Ureter (tissue), 1 donor: ENCODE measurements at places on chromosomes 13 and 19. TPM values are rescaled to one million over a fixed set of nuclear protein-coding genes. Genes with fewer than 3 reads are reported as not detected.

Gene ERICH4
- not detected for total RNA-seq

DNA sequence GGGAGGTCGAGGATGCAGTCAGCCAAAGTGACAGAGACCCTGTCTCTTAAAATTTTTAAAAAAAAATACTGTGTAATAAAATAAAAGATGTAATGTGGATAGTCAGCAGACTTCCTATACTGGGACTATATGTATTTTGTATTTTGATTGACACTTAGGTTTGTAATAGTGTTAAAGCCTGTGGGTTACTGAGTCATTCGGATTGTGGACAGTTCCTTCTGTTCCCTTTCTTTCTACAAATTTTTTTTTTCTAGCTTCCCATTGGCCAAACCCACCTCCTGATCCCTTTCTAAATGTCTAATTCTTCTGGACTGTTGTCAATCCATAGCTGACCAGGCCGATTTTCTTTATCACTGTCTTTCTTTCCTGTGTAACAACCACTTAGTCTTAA is 108.0 kb downstream of the DNAJC3 start:
- DNase-seq = no peak

Gene P2RY11
- 25.6 TPM for total RNA-seq

- no peak for DNase-seq
These were observed 31.3 kb upstream of the HOMER3 start for GRCh38 chr19:18972301-18972811.

DNA sequence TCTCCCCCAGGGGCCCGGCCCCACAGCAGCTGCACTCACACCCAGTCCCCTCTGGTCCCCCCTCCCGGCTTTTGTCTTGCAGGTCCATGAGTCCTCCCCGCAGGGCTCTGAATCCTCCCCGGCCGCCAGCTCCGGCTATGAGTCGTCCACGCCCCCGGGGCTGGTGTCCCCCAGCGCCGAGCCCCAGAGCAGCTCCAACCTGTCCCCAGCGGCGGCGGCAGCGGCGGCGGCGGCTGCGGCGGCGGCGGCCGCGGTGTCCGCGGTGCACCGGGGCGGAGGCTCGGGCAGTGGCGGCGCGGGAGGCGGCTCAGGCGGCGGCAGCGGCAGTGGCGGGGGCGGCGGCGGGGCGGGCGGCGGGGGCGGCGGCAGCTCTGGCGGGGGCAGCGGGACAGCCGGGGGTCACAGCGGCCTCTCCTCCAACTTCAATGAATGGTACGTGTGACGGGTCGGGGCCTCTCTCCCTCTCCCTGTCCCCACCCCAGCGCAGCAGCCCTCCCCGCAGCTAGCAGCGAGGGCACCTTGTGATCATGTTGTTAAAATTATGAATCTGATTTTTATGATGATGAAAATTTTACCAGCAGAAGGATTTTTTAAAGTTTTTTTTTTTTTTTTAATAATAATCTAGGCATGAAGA is 3.8 kb downstream of the ZIC2 start:
- DNase-seq = no peak

GRCh38 chr13:22399801-22400420 is 729.0 kb downstream of the FGF9 start:
- DNase-seq = no peak

DNA sequence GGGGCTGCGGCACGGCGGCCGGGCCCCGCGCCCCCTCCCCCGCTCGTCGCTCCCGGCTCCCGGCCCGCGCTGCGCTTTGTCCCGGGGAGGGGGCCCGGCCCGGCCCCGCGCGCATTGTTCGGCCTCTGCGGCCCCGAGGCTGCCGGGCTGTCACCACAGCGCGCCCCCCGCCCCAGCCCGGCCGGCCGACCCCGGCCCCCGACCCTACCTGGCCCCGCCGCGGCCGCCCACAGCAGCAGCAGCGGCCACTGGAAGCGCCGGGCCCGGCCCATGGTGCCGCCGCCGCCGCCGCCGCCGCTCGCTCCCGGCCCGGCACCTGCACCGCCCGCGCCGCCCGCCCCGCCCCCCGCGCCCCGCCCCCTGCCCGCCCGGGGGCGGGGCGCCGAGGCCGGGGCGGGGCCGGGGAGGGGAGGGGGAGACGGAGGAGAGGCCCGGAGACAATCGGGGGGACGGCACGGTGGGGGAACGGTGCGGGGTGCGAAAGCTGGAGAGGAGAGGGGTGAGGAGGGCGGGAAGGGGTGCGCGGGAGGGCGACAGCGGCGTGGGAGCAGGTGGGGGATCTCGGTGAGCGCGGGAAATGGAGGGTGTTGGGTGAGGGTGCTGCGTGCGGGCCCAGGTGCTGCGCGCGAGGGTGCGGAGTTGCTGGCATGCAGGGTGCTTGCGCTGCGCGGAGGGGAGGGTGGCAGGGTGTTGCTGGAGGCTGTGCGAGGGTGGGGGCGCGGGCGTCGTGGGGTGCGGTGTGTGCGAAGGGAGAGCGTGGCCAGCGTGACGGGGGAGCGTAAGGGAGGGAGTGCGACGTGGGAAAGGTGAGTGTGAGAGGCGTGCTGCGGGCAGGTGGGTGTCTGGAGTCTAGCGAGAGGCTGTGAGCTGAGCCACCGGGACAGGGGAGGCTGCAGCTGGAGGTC is at the start of gene CADM4:
CADM4 (minus strand) TSS at position 332 of the 905 bp plus-strand sequence; CDS start at position 272, 60 bp downstream.
- DNase-seq = no peak

GRCh38 chr13:113096745-113097305 is 8.8 kb upstream of the F7 start:
- no peak for DNase-seq

Gene IZUMO2
- total RNA-seq = not detected

Gene PRR36
- total RNA-seq = 2.0 TPM

DNA sequence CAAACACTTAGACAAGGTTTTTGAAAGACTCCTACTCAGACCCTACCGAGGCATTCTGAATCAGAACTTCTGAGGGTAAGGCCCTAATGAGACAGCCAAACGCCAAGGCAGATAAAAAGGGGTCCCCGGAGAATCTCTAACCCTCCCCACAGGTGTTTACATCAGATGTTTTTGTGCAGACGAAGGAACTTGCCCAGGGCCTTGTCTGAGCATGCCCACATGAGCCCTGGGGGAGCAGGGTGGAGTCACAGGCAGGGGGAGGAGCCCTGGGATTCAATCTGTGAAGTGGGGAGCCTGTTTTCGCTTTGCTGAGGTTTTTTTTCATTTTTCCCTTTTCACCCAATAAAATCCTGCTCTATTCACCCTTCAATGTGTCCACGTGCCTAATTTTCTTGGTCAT is 61.6 kb upstream of the MED4 start:
- peak; percentile 58 for DNase-seq

Gene MAST3
- total RNA-seq = 12.4 TPM

GRCh38 chr19:47714339-47714738 is 1.1 kb downstream of the EHD2 start:
- no peak for DNase-seq

Gene SLITRK6
- total RNA-seq = 33.7 TPM

DNA sequence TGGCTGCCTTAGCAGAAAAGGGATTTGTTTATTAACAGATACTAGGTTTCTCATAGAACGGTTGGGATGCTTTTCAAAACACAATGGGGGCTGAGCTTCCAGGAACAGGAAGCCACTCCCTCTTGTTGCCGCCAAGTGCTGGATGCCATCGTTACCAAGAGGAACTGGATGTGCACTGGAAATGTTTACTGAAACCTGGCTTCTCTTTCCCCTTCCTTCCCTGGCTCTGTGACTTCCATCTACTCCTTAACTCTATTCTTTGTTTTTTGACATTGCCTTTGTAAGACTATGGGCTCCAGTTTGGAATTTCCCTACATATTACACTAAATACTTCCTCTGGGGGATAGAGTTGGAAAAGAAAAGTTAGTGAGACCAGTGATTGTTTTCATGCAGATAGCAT is 11.7 kb upstream of the KL start:
- no peak for DNase-seq
